ENCODE measurements at places on chromosomes 1 and 21.

- peak; percentile 85 for DNase-seq
Observed at GRCh38 chr1:1144122-1144842, 28.4 kb upstream of the C1orf159 start.

- no peak for DNase-seq
Observed at GRCh38 chr1:39826583-39826982, 37.9 kb upstream of the BMP8B start.

DNA sequence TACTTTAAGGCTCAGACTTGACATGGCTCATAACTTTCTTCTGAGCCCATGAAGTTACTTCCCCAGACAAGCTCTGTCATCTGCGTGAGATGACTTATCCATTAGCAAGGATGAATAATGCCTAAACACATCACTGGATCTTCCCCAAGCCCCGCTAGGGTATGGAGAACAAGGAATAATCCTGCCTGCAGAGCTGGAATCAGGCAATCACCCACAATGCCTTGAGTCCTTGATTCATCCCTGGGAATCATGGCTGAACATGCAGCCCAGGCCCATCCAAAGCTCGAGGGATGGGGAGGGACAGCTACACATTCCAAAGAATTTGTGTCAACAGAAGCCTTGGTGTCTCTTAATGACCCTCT, 131.7 kb downstream of the PSMG1 start:
- DNase-seq = no peak

DNA sequence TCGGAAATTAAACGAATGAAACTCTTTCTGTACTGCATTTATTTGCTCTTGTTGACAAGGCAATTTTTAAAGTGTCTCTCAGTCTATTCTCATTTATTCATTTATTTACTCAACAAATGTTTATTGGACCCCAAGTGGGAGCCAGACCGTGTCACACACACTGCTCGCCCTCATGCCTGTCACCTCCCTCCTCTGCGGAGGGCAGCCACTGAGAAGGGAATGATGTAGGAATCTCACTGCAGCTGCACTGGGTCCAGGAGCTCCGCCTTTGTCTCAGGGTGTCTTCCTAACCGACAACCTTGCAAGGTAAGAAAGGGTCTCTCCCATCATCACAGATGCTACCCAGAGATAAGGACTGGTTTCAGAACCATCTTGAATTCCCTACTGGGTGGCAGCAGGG, 14.1 kb upstream of the KLHDC7A start:
- DNase-seq = no peak

DNA sequence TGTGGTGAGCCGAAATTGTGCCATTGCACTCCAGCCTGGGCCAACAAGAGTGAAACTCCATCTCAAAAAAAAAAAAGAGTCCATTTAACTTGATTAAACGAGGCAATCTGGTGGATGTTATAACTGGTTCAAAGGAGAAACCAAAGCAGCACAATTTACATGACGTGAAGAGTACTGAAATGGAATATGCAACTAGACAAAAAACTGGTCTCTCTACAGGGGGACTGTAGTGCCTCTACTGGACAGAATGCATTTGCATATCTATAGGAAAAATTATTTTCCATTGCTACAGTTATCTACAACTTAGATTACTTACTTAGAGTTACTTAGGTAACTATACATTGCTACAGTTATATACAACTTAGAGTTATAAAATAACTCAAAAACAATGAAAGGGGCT, 2.7 kb upstream of the CAPN2 start:
- no peak for DNase-seq

GRCh38 chr1:69513601-69514000, 54.1 kb upstream of the LRRC7 start:
- no peak for DNase-seq

DNA sequence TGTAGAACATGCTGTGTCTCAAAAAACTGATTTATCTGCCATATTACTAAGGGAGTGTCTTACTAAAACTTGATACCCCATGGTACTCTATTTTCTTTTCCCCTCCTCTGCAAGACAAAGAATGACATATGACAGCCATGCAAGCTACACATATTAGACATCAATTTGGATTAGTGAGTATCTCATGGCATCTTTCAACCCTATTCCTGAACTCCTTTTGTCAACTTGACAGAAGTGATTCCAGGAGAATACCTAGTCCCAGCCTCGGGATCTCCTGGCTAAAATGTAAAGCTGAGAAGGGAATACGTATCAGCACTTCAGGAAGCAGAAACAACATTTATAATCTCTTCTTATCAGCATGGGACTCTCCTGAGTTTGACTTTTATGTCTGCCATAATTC, 43.7 kb downstream of the ADGRL2 start:
- DNase-seq = no peak

GRCh38 chr1:109247401-109248365, 1.7 kb upstream of the CELSR2 start:
- no peak for DNase-seq

DNA sequence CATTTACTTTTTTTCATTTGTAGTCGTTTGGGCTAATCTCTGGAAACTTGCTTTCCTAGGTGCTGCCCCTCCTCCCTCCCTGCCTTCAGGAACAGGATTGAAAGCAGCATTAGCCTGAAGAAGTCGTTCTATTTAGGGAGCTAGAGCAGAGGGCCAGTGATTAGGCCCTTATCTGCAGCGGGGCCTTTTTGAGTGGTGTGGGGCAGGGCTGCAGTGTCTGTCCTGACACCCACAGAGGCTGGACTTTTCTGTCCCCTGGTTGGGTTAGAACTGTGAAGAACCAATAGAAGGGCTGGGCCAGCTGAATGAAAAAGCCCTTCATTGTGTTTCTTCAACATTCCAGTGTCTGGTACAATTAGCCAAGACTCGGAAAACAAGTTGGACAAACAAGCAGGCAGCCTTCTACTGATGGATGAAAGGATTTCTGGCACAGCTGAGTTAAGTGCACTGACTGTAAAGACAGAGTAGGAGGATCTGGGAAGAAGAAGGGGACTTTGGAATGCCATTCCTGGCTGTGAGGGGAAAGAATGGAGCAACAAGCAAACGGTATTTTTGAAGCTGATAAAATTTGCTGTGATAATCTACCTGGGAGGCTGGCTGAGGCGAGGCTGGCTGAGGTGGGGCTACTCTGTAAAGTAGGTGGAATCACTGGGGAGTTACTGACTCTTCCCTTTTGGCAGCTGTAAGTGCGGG, 9.7 kb downstream of the MACF1 start:
- peak; percentile 59 for DNase-seq

- no peak for DNase-seq
Observed at GRCh38 chr1:15328351-15329103, 81.2 kb upstream of the EFHD2 start.

GRCh38 chr1:30962609-30963508, 54.3 kb upstream of the SDC3 start:
- DNase-seq = no peak

DNA sequence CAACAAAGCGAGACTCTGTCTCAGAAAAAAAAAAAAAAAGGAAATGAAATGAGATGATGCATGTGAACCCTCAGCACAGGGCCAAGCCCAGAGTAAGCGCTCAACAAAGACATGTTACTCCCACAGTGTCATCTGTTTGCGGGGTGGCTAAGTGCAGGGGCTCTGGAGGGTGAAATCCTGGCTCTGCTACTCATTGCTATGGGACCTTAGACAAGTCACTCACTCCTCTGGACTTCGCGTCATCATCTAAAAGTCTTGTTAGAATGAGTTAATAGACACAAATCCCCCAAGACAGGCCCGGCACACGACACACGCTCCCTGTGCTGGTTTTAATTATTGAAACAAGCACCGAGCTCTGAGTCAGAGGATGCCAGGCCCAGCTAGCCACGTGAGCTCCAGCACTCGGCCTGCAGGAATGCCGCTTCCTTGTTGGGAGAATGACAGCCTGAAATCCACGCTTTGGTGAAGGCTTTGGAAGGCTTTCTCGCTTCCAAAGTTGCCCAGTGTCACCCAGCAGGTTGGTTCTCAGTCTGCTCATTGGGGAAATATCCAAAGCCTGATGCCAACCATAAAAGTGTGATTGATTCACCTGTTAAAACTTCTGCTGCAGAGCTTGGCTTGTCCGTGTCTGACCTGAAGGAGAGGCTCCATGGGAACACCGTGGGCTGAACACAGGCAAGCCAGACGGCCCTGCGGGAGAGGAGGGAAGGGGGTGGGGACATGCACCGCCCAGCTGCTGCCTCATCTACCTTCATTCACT, 36.7 kb upstream of the TARDBP start:
- no peak for DNase-seq

- DNase-seq = peak; percentile 92
Observed at GRCh38 chr1:204151552-204152309, at the start of gene ETNK2. Gene ETNK2 (minus strand): TSS chr1:204152044. CDS start chr1:204151852, 192 bp downstream.

DNA sequence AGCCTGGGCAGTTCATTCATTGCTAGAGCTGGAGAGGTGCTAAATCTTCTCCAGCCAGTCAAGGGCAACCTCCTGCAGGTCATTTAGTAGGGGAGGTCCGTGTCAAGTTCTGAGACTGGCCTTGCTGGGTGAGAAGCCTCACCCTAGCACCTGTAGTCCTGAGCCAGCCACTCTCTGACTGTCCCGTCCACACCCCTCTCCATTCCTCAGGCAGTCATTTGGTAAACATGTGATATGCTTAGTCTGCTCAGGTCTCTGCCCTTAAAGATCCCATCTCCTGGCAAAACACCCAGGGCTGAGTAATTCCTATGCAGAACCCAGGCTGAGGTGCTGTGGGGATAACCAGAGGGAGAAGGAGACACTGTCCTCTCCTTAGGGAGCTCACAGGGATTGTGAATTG, 13.7 kb upstream of the IGFN1 start:
- DNase-seq = no peak

- no peak for DNase-seq
Observed at GRCh38 chr1:171366816-171367215, 52.8 kb downstream of the FMO4 start.

DNA sequence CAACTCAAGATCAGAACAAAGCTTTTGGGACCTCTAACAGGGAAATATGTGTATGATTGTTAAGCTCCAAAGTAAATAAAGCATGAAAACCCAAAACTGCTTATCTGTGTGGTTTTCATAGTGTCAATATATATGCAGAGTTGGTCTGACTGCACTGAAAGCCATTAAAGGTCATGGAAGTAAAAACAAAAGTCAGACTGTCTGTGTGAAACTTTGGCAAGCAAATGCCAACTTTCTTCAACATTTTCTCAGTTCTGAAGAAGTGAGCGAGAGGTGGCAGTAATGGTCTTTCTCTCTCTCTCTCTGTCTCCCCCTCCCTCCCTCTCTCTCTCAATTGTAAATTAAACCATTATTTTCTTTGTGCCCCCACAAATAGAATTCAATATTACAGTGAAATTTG, 100.1 kb upstream of the S1PR1 start:
- no peak for DNase-seq

GRCh38 chr1:183794088-183794487, 10.8 kb upstream of the RGL1 start:
- no peak for DNase-seq

- DNase-seq = no peak
Observed at GRCh38 chr1:156001021-156001661, 19.6 kb downstream of the SSR2 start.

- peak; percentile 3 for DNase-seq
Observed at GRCh38 chr1:2789164-2789985, 12.1 kb downstream of the TTC34 start.

DNA sequence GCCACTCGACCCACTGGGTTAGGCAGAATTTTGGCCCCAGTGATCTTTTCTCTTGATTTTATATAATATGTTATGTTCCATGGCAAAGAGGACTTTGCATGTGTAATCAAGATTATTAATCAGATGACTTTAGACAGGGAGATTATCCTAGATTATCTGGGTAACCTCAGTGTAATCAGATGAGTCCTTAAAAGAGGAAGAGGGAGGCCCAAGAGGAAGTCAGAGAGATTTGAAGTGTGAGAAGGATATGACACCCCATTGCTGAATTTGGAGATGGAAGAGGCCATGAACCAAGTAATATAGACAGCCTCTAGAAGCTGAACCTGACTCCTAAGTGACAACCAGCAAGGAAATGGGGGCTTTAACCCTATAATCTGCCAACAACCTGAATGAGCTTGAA, 117.1 kb upstream of the CSF3R start:
- no peak for DNase-seq

DNA sequence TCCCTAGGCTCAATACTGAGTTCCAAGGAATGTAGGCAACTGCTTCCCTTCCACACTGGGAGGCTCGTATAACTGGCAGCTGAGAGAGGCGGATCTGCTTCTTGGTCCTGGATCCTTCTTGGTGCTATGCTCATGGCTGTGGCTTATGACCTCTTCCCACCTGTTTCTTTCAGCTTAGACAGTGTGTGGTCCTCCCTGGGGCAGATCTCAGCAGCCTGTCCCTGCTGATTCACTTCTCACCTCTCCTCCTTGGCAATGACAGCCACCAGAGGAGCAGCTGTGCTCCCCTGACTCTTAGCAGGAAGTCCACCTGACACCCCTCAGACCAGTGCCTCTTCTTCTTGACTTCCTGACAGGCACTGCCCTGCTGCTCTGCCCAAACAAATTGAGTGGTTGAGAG, 75.1 kb upstream of the PTGFRN start:
- DNase-seq = no peak

- peak; percentile 40 for DNase-seq
Observed at GRCh38 chr1:226033582-226033981, 28.9 kb upstream of the H3-3A start.

DNA sequence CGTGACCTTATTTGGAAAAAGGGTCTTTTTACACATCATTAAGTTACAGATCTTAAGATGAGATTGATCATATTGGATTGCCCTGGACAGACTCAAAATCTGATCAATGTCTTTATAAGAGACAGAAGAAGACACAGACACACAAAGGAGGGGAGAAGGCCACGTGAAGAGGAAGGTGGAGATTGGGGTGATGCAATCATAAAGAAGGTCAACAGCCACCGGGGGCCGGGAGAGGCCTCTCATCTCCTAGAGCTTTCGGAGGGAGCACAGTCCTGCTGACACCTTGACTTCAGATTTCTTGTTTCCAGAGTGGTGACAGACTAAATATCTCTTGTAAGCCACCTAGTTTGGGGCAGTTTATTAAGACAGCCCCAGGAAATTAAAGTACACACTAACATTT, 204.6 kb upstream of the CSF3R start:
- DNase-seq = no peak

- no peak for DNase-seq
Observed at GRCh38 chr1:40034869-40035268, 5.7 kb upstream of the CAP1 start.

- DNase-seq = no peak
Observed at GRCh38 chr1:153030895-153031294, at the start of gene SPRR1B. Gene SPRR1B (plus strand): TSS chr1:153031203. CDS start chr1:153032346, 1,143 bp downstream.

- DNase-seq = no peak
Observed at GRCh38 chr1:25615172-25615541, 1.4 kb upstream of the MAN1C1 start.

DNA sequence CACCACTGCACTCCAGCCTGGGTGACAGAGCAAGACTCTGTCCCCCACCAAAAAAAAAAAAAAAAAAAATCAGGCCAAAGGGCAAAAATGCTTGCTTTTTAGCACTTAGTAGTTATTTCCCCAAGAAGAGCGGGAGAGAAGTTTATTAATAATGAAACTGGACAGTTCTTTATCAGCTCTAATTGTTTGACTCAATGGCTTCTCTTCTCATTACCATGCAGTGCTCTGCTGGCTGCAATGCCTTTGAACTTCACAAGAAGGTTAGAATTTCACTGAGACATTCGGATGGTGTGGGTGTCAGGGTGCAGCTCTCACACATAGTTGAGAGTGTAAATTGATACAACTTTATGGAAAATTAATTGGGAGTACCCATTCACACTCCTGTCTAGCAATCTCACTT, 63.7 kb downstream of the EDARADD start:
- DNase-seq = no peak
